ENCODE measurements at places on chromosomes 16 and 17.

DNA sequence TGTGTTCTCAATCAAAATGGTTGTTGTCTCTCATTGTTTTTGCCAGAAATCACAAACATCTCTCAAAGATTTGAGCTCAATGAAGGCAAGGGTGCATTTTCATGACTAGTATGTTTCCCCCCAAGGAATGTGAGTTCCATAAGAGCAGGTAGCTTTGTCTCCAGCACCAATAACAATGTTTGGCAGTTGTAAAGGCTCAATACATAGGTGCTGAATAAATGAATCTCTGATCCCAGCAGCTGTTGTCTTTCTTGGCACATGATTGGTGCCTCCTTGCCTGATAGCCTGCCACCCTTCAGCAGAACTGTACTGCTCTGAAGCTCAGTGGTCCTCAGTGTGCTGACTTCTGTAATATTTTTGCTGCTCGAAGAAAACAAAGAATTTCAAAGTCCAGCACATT lies 103.1 kb upstream of the CDH11 start:
- DNase-seq: no peak

GRCh38 chr16:54585094-54585997 lies 298.8 kb upstream of the IRX3 start:
- no peak for DNase-seq

DNA sequence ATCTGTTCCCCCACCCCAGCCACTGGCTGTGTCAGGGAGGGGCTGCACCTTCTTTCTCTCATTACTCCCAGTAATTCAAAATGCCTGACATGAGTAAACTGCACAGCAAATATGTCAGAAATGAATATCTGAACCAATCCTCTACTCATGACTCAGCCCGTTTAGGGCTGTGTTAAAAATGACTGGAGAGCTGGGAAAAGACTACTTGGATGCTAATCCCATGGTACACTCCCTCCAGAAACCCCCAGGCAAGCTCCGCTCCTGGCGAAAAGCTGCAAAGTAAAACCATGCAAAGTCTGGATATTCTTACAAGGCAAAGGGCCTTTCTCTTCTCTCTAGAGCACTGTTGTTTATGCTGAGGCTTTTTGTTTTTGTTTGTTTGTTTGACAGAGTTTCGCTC lies 448.1 kb upstream of the DYNLRB2 start:
- DNase-seq: no peak

- no peak for DNase-seq
Measured at GRCh38 chr17:4499431-4500190, 930 bp downstream of the SPNS2 start.

DNA sequence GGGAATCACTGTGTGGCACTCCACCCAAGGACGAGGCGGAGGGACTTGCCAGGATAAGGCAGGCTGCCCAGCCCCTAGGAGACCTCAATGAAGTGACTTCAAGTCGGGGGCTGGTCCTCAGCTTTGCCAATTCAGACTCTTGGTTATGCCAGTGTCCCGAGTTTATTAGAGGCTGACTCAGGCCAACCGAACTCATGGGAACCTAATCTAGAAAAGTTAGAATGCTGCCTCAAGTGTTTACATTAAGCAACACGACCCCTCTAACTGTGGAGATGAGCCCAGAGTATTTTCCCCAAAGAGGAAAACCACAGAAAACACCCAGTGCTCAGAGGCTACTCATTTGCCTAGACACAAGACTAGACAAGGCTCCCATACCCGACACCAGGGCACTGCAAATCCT lies 1.1 kb upstream of the TEKT3 start:
- no peak for DNase-seq

- DNase-seq: no peak
Measured at GRCh38 chr17:78154903-78155811, 9.0 kb downstream of the C17orf99 start.

- no peak for DNase-seq
Measured at GRCh38 chr16:79362300-79362970, 238.1 kb downstream of the MAF start.

- DNase-seq: no peak
Measured at GRCh38 chr16:11164482-11165270, 91.3 kb downstream of the SOCS1 start.

- DNase-seq: no peak
Measured at GRCh38 chr16:85824161-85825135, 25.0 kb downstream of the COX4I1 start.

DNA sequence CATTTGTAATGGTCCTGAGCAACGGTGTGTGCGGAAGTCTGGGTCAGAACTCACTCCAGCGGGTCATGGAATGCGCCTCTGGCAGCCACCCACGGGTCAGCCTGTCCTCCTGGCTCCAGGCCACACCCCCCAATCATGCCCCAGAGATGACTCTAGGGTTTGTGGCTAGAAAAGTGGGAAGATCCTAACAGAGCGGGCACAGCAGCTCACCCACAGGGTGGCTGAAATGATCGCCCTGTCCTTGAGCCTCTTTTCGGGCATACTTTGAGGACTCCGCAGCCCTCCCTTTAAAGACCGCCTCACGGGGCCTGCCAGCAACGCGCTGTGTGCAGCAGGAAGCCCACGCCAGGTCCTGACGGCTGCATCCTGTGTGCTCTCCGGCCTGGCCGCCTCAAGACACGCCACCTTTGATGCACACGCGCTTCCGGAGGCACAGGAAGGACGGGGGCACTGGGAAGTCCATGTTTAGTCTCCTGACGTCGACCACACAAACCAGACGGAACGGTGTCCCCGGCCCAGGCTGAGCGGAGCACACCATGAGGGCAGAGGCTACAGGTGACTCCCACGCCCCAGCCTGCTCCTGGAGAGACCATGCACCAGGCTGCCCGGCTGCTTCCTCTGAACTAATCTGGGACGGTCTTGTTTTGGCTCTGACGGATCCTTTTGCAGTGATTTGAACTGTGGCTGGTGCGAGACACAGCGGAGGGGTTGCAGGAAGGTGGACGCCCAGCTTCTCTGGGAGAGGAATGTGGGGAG lies 92.9 kb downstream of the TBC1D16 start:
- DNase-seq: no peak

DNA sequence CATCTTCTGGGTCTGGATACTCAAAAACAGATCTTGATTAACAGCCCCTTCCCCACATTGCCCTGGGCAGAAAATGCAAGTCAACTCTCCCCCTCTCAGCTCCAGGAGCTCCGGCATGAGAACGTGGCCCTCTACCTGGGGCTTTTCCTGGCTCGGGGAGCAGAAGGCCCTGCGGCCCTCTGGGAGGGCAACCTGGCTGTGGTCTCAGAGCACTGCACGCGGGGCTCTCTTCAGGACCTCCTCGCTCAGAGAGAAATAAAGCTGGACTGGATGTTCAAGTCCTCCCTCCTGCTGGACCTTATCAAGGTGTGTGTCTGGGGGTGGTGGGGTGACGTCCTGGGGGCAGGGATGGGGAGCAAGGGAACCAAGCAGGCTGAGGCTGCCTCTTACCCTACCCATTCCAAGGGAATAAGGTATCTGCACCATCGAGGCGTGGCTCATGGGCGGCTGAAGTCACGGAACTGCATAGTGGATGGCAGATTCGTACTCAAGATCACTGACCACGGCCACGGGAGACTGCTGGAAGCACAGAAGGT lies 9.7 kb downstream of the GUCY2D start:
- DNase-seq: no peak

DNA sequence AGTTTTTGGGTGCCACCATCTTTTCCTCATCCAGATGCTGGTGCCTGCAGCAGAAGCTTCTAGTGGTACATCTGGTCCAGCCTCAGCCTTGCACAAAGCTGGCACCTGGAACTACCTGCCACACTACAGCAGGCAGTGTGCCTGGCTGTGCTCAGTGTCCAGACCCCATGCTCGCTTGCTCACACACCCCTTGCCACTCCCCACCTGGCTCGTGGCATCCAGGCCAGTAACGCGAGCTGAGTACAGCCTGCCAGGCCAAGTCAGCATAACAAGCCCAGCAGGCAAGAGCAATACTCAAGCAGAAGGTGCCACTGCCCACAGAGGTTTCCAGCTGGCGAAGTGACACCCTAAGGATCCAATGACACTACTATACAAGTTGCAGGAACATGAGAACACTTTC lies 29.7 kb upstream of the KIF2B start:
- DNase-seq: no peak

DNA sequence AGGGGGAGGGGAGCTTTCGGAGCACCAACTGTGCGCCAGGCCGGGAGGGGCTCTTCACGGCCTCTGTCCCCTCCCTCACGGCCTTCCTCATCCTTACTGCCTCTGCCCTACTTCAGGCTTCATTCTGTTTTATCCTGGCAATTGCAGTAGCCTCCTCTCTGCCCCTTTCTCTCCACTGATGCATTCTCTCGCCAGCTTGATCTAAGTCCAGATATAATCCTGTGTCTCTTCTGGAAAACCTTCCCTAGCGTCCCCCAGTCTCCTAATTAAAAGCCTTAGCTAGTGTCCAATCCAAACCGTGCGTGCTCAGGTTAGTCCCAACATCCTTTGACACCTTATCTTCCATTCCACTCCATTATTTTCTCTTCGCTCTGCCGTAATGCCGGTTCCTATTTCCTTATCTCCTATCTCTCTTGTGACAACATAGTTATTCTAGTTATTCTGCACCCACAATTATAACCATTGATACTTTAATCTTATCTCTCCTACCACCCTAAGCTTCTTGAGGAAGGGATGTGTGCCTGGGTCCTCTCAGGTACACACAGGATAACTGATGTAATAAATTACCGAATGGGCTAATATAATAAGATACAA lies 869 bp downstream of the ZNF48 start:
- DNase-seq: no peak

- no peak for DNase-seq
Measured at GRCh38 chr17:5200360-5200759, 8.7 kb upstream of the ZNF594 start.

DNA sequence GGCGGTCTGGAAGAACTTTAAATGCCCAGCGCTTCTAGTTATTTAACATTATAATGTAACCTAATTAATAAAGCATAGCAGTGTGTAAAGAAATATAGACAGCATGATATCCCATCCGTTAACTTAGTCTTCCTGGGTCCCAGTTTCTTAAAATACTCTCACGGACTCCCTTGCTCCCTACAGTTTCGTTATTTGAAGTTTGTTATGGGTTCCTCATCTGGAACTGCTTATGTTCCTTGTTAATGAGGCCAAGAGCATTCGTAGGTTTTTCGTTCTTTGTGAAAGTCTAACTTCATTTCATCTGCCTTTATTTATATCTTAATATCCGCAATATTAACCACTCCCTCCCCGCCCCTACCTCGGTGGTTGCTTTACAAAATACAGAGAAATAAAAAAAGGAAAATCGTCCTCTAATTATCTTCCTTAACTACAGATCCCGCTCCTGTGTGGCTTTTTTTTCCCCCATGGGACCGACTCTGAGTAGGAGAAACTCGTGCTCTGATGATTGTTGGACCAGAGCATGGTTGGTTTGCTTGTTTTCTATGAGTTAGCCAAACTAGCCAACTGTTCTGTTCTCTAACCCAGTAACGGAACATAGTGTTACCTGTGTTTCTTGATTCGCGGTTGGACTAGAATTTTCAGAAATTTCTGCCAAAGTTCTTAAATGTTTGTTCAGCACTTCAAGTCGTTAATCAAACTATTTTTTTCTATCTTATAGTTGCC lies 863 bp downstream of the ADPRM start:
- DNase-seq: no peak

DNA sequence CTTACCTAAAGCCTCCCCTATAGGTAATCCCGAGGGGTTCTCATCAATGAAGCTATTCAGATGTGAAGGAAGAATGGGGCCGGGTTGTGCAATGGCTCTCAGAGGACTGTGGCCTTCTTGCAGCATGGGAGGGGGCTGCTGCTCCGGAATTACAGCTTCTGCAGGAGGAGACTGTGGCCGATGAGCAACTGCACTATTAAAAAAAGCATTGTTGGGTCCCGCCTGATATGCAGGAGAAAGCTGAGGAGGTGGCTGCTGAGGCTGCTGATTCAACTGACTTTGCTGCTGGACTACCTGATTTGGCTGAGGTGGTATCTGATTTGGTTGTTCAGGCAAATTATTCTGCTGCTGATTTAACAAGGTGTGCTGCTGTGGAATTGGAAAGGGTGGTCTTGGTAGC lies 64.8 kb downstream of the CACNG1 start:
- no peak for DNase-seq

GRCh38 chr17:44901411-44901921 lies 2.2 kb upstream of the EFTUD2 start:
- DNase-seq: no peak

DNA sequence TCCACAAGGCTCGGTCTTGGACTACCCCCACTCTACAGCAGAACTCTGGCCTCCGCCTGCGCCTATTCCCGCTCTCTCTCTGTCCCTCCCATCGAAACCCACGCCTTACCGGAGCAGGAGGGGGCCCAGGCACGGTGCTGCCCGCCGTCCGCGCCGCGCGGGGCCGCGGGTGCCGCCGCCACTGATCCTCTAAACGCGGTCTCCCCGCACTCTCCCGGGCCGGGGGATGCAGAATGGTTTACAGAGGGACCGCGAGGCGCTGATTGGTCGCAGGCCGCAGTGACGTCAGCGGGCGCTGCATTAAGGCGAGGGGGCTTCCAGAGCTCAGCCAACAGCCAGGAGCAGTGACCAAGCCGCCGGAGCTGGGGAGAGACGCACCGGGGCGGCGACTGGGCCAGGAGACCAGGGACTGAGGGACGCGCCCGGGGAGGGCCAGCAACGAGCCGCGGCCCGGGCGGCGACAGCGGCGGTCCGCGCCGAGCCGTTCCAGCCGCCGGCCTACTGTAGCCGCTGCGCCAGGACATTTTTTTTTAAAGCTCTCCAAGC lies 747 bp upstream of the LHX1 start:
- no peak for DNase-seq

GRCh38 chr16:6967796-6968320 lies 364.8 kb upstream of the RBFOX1 start:
- DNase-seq: no peak

- DNase-seq: no peak
Measured at GRCh38 chr17:49489348-49489747, 5.7 kb upstream of the NGFR start.

- DNase-seq: no peak
Measured at GRCh38 chr16:85177448-85177846, 65.2 kb upstream of the CIBAR2 start.

DNA sequence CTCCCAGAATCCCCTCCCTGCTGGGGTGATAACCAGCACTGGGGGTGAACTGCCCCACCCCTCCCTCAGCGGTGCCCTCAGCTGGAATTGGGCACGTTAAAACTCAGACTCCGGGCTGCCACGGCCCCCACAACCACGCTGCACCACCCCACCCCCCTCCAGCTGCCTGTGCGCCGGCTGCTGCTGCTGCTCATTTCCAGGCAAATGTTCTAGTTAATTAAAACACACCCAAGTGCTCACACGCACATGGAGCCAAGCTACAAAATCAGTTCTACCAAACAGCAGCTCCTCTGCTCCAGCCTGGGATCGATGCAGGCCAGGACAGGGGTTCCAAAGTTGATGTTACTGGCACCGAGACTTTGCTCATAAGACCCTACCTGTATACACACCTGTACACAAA lies 180.5 kb downstream of the ZNF423 start:
- no peak for DNase-seq

- no peak for DNase-seq
Measured at GRCh38 chr16:11250091-11250785, 5.8 kb downstream of the SOCS1 start.
